ENCODE measurements at places on chromosomes 5 and 9.

DNA sequence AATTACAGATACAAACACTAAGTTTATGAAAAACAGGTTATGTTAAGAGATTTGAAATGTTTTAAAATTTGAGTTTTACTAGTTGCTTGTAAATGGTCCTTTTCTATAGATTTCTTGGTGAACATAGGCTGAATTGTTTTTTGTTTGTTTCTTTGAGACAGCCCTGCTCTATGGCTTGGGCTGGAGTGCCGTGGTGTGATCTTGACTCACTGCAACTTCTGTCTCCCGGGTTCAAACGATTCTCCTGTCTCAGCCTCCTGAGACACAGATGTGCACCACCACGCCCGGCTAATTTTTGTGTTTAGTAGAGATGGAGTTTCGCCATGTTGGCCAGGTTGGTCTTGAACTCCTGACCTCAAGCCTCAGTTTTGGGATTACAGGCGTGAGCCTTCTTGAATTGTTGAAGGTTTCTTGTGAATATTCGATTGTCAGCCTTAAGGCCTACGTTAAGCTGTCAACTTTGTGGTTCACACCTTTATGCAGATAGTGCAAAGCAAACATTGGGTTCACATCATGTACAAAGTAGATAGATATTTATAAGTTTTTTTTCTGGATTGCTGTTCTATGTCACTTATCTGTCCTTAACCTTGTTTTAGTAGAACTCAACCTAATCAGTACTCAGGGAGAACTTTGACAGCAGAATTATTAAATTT, 26.2 kb downstream of the UHRF2 start:
- no peak for DNase-seq

GRCh38 chr9:93930070-93930469, 25.1 kb downstream of the BARX1 start:
- no peak for DNase-seq

GRCh38 chr5:7754997-7755596, 95.8 kb downstream of the CFAP90 start:
- no peak for DNase-seq

DNA sequence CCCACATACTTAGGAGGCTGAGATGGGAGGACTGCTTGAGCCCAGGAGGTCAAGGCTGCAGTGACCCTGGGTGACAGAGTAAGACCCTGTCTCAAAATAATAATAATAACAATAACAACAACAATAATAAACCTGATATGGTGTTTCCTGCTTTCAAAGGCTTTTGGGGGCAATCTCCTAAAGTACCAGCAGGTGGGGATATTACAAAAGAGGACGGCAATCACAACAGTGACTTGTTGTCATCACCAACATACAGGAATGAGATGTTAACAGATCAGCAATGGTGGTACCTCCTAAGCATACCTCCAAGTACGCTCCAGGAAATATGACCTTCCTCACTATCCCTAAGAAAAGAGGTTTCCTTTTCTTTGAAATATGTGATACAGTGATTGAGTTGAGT, 91.1 kb upstream of the RNF180 start:
- no peak for DNase-seq

- DNase-seq, result no peak
Observed at GRCh38 chr5:128920345-128921215, 44.7 kb upstream of the SLC27A6 start.

- no peak for DNase-seq
Observed at GRCh38 chr9:108056805-108057386, 567.3 kb upstream of the KLF4 start.

All from thoracic aorta (tissue), 2 donors.